T-cell (primary cell): ENCODE measurements at places on chromosomes 12 and 14. TPM values are rescaled to one million over a fixed set of nuclear protein-coding genes. Genes with fewer than 3 reads are reported as not detected.

- DNase-seq = no peak
Measured at GRCh38 chr12:89907659-89908058, 199.0 kb upstream of the ATP2B1 start.

DNA sequence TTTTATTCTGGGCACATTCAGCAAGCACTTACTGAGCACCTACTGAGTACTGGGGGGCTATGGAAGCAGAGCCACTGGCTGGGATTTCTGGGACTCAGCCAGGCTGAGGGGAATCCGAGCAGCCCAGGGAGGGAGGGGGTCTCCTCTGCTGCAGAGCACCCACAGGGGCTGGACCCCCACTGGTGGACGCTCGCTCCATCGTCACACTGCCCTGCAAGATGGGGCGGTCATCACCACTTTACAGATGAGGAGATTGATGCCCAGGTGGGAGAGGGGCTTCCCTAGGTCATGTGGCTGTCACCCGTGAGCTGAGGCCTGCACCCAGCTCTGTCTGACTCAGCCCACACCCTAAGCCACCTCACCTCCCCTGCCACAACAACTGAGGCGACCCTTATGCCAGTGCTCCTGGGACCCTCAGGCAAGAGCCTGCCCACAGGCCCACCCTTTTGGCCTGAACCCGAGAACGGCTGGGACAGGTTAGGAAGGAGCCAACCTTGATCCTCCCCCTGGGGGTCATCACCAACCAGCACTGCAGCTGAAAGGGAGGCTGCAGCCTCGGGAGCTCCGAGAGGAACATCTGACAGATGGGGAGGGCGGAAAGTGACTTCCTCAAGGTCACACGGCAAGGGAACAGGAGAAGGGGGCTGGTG lies 74.4 kb downstream of the SERPINA3 start:
- no peak for DNase-seq

- DNase-seq = no peak
Measured at GRCh38 chr14:55954108-55954507, 164.1 kb upstream of the PELI2 start.

DNA sequence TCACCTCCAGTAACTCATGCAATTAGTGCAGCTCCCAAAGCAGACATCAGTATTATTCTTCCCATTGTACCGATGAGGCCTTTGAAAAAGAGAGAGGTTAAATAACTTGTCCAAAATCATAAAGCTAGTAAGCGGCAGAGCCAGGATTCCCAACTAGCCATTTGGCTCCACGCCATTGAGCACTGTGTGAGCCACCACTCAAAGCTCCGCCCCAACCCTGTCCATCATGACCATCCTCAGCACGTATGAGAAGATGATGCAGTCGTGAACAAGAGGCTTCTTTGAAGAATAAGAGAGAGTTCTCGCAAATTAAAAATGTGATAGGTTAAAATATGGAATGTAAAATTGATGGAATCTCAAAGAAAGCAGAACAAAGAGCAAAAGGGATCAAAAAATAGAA lies 14.6 kb downstream of the CLMN start:
- no peak for DNase-seq

DNA sequence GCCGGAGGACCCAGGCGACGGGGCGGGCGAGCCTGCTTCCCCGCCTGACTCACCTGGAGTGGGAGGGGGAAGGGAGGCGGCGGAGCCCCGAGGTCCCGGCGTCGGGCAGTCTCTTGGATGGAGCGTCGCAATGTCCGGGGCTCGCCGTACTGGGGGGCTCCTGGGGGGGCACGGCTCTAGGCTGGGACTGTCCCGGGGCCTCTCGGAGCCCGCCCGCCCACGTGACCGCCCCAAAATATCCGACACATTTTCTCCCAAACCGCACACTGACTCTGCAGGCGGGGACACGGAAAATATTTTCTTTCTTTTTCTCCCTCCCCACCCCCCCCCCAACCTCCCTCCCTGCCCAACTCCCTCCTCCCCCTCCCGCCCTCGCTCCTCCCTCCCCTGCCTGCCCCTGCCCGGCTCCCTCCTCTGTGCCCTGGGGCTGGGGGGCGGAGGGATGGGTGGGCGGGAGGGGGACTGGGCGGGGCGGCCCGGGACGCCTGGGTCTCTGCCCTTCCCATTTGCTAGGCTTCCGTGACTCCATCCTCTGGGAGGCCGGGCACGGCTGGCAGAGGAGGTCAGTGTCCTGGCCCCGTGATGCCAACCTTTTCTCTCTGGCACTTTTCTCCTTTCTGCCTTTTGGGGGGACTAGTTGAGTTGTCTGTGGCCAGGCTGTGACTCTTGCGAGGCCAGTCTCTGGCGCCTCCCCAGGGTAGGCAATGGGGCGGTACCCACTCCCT lies at the start of gene RARG:
RARG (minus strand) TSS at position 289 of the 725 bp plus-strand sequence. CDS start 4,664 bp downstream, outside the sequence.
- peak; percentile 57 for DNase-seq

- DNase-seq = no peak
Measured at GRCh38 chr14:74278080-74278479, 24.7 kb downstream of the ABCD4 start.

DNA sequence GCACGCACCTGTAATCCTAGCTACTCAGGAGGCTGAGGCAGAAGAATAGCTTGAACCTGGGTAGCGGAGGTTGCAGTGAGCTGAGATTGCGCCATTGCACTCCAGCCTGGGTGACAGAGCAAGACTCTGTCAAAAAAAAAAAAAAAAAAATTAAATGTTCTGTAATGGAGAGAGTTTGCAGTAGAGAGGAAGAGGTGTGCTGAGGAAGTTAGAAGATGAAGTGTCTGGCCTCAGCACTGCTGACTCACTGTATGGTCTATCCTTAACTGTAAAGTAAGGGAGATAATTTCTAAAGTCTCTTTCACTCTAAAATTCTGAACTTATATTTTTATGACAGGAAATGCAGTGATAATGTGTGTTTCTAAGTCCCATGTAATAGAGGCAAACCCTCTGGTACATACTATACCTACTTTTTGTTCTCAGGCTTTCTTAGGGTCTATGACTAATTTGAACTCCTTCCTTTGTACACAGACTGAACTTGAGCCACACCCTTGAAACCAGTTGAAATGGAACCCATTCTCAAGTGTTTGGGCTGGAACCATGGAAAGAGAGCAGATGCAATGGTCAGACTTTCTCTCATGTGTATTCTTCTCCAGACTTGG lies 278.1 kb upstream of the FAR2 start:
- DNase-seq = no peak

GRCh38 chr14:61769893-61770292 lies 7.7 kb downstream of the SNAPC1 start:
- DNase-seq = no peak

GRCh38 chr14:64946310-64947045 lies 3.9 kb upstream of the GPX2 start:
- no peak for DNase-seq

GRCh38 chr14:54606631-54607133 lies 39.8 kb downstream of the SAMD4A start:
- DNase-seq = no peak

- no peak for DNase-seq
Measured at GRCh38 chr12:12791756-12792369, 6.4 kb downstream of the APOLD1 start.

GRCh38 chr14:103552846-103553210 lies 9.6 kb downstream of the BAG5 start:
- DNase-seq = no peak

- DNase-seq = no peak
Measured at GRCh38 chr12:58177366-58177765, 236.0 kb downstream of the ATP23 start.

DNA sequence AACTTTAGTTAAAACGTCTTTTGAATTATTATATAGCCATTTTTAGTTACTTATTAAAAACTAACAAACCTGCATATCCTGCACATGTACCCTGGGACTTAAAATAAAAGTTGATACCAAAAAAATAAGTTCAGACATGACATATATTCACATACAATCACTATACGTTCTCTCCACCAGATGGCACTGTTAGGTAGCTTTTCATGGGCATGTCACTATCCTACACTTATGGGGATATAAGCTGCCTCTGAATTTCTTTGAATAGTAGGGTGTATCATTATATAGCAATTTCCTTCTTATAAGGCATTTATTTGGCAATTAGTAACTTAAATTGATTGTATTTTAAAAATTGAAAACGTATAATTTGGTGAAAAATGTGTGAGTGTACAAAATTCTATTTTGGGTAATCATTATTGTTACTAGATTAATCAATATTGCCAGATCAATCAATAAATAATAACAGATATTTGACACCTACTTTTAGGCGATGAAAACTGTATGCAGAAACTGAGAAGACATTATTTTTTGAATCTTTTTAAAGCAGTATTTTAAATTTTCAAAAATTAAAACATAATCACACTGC lies 31.8 kb upstream of the OR10A7 start:
- DNase-seq = peak; percentile 9

GRCh38 chr12:32312049-32312670 lies 87.2 kb upstream of the FGD4 start:
- no peak for DNase-seq

DNA sequence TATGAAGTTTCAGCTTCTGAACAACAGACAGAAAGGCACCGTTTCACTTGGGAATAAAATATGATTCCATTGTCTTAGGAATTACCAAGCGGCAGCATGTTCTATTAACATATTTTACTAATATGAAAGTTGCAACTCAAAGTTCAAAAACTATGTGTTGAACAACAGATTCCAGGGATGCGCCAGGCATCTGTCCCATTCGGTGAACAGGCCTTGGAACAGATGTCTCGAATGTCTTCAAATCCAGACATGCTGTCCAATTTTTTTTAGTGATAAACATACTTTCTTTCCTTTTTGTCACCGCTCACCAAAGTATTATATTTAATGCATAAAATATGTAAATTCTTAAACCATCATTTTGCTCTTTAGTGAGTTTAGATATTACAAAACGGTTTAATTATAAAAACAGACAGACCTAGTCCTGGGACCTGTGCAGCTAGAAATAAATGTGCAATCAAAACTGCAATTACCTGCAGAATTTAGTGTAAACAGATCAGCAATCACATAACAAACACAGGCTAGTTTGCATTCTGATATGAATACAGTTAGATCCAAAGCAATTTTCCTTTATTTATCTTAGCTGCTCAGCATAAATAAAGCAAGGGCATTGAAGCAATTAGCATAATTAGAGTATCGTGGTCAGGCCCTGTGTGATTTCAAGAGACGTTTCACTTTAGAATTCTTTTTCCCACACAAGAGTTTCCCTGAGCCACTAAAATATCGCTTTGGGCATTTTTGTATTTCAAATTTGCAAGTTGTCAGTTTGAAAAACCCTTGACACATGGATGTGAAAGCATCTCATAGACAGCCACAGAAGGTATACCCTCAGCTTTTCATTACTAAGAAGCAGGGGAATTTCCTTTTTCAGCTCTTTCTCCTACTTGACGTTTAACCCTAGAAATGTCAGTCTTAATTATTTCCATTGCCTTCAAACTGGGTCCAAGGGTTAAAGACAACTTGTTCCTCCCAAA lies 420.8 kb downstream of the EGLN3 start:
- DNase-seq = no peak

DNA sequence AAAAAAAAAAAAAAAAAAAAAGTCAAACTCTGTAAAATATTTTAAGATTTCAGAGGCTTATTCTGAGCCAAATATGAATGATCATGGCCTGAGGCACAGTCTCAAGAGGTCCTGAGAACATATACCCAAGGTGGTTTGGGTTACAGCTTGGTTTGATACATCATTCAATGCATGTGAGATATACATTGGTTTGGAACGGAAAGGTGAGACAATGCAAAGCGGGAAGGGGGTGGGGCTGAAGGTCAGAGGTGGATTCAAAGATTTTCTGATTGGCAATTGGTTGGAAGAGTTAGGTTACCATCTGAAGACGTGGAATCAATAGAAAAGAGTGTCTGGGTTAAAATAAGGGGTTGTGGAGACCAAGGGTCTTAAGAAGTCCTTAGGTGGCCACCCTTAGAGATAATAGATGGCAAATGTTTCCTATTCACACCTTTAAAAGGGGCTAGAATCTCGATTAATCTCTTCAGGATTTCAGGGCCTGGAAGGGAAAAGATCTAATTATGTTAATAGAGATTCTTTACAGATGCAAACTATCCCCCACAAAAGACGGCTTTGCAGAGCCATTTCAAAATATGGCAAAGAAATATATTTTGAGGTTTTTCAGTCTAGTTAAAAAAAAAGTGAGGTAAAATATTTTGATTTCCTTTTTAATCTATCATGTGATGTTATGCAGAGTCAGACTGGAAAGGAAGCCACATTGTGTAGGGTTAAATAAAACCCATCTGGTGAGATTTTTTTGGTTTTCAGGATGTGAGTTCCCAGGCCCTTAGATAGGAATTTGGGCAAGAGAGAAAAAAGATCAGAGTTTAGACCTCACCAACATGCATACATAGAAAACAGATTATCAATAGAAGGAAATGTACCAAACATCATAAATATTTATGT lies 173.8 kb upstream of the CNOT2 start:
- DNase-seq = no peak

DNA sequence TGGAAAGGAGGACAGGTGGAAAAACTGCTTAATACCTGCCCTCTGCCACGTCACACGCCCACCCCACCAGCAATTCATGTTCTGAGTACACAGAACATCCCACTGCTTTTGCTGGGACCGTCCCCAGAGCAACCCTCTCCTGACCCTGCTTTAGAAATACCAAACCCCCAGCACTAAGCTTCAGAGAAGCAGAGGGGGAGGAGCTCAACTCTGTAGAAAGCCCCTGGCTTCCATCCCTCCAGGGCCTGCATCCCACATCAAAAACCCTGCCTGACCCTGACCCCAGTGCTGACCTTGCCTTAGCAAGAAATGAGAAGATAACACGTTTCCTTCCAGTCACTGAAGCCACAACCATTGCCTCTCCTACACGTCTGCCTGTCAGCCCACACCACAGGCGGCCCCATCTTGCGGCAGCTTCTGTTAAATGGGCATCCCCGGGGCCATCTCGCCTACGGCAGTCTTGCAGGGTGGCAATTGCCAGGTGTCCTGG lies 19.7 kb downstream of the VDR start:
- DNase-seq = peak; percentile 16

GRCh38 chr12:112124918-112125249 lies 476 bp upstream of the TRAFD1 start:
- no peak for DNase-seq

The RACGAP1 gene
- total RNA-seq = 7.5 TPM

The ETV6 gene
- 36.3 TPM for total RNA-seq

The FITM1 gene
- total RNA-seq = 3.5 TPM

The GALNT6 gene
- total RNA-seq = 7.0 TPM

The BEST3 gene
- total RNA-seq = not detected

The NCAPD2 gene
- 43.8 TPM for total RNA-seq

The RNASE4 gene
- 0.58 TPM for total RNA-seq

The STXBP6 gene
- total RNA-seq = not detected

The CMKLR1 gene
- total RNA-seq = 0.76 TPM

The BHLHE41 gene
- not detected for total RNA-seq

The TGFB3 gene
- total RNA-seq = 8.8 TPM

The GPR135 gene
- 1.8 TPM for total RNA-seq

The CCDC177 gene
- not detected for total RNA-seq
